Calu3 (cell line): ENCODE measurements at places on chromosomes 16 and 17. TPM values are rescaled to one million over a fixed set of nuclear protein-coding genes. Genes with fewer than 3 reads are reported as not detected.

DNA sequence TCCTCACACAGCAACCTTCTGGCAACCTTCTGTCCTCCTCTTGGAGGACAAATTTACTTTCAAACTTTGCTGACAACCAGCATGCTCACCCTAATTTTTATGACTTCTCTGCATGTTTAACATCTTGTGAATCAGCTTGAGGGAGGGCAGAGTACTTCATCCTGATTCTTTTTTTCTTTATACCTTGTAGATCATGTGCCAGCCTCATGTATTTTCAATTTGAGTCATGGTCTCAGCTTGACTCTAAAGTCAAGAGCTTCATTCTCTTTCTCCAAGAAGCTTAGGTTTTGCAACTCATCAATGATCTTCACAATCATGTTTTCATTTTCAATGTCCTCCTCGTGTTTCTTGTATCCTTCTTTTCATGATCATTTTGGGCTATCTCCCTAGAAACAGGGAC, 3.6 kb upstream of the KRTAP9-7 start:
- DNase-seq, result no peak
- no peaks in the 10 kb centered on the region for H3K27me3 ChIP-seq
- no peaks in the 10 kb centered on the region for H3K4me1 ChIP-seq
- H3K36me3 ChIP-seq, result no peaks in the 10 kb centered on the region
- H3K4me3 ChIP-seq, result no peak overlapping the region
- no peak overlapping the region for H3K27ac ChIP-seq

The POLR3E gene
- 95.2 and 96.4 TPM in 2 replicates for total RNA-seq

The ANKS3 gene
- 44.7 and 46.9 TPM in 2 replicates for total RNA-seq

The METRN gene
- total RNA-seq, result 51.7 and 61.5 TPM in 2 replicates

The ST6GALNAC2 gene
- 10.5 and 11.6 TPM in 2 replicates for total RNA-seq
